ENCODE measurements at places on chromosomes 7 and 10.

GRCh38 chr7:81761821-81762220 lies 8.0 kb downstream of the HGF start:
- no peak for DNase-seq

- DNase-seq = no peak
These were observed 13.2 kb upstream of the GDF10 start for GRCh38 chr10:47286591-47287315.

GRCh38 chr10:131885391-131886165 lies 15.2 kb upstream of the PPP2R2D start:
- DNase-seq = peak; percentile 76

- no peak for DNase-seq
These were observed 6.0 kb downstream of the ICA1 start for GRCh38 chr7:8255680-8256655.

GRCh38 chr7:20399521-20399920 lies 68.8 kb downstream of the ITGB8 start:
- no peak for DNase-seq

GRCh38 chr10:91540733-91541132 lies 92.1 kb downstream of the PPP1R3C start:
- no peak for DNase-seq

DNA sequence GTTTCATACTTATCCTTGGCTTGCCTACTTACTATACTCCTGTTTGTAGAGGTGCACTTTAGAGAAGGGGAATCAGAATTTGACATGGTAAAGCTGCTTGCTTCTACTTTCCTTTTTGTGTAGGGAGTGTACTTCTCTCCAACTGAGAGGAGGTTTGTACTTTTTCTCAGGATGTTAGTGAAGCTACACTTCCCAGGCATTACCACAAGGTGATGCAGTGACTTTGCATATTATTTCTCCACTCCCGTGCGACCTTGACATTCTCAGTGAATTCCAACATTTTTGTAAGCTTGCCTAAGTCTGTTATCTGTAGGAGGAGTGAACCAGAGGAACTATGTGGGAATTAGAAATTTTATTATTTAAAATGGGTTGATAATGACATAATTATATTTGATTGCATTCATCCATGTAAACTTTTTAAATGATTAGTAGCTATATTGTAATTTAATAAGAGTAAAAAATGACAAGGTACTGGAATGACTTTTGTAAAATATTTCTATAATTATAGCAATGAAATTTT lies 5.2 kb downstream of the TAX1BP1 start:
- DNase-seq = peak; percentile 90

- no peak for DNase-seq
These were observed 113.7 kb downstream of the PHTF2 start for GRCh38 chr7:77912293-77912692.

GRCh38 chr7:68684996-68685395 lies 913.3 kb upstream of the AUTS2 start:
- no peak for DNase-seq

DNA sequence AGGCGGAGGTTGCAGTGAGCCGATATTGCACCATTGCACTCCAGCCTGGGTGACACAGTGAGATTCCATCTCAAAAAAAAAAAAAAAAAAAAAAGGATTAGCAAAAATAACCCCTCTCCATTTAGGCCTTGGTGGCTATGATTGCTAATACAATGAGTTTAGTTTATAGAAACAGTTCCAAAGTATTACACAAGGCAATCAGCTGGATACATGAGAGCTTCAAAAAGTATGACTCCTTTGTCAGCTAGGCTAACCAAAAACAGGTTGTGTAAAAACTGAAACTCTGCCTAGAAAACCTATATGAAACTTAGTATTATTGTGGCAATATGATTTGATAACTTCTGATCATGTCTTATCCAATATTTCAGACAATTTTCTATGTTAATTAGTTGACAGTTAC lies 57.2 kb downstream of the SUGCT start:
- no peak for DNase-seq

- no peak for DNase-seq
These were observed 220.3 kb upstream of the STK17A start for GRCh38 chr7:43362652-43363034.

Data from A549 (cell line).